ENCODE measurements at places on chromosomes 13 and 19.

GRCh38 chr13:56687131-56687530 is 453.6 kb upstream of the PRR20A start:
- no peak for DNase-seq

DNA sequence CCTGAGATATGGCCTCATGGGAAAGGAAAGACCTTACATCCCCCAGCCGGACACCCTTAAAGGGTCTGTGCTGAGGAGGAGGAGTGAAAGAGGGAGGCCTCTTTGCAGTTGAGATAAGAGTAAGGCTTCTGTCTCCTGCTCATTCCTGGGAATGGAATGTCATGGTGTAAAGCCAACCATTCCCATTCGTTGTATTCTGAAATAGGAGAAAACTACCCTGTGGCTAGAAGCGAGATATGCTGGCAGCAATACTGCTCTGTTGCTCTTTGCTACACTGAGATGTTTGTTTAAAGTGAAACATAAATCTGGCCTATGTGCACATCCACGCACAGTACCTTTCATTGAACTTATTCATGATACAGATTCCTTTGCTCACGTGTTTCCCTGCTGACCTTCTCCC is 783 bp upstream of the ZNF587B start:
- no peak for DNase-seq

DNA sequence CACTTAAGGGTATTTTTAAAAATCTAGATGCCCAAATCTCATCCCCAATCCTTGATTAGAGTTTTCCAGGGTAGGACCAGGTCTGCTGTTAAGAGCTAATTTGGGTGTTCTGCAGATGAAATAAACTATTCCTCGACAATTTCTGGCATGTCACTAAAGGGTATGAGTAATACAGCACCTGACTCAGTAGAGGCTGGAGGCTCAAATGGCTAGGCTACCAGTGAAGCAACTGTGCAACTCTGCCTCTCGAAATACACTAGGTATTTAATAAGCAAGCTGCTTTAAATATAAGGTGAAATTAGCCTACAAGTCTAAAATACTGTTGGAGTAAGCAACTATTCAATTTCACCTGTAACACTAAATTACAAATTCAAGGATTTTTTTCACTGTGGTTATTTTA is 1.5 kb downstream of the RNF6 start:
- no peak for DNase-seq

- DNase-seq = no peak
Measured at GRCh38 chr19:36377541-36378178, 1.3 kb downstream of the ZFP14 start.

- DNase-seq = peak; percentile 19
Measured at GRCh38 chr19:4557971-4558941, 1.2 kb downstream of the SEMA6B start.

DNA sequence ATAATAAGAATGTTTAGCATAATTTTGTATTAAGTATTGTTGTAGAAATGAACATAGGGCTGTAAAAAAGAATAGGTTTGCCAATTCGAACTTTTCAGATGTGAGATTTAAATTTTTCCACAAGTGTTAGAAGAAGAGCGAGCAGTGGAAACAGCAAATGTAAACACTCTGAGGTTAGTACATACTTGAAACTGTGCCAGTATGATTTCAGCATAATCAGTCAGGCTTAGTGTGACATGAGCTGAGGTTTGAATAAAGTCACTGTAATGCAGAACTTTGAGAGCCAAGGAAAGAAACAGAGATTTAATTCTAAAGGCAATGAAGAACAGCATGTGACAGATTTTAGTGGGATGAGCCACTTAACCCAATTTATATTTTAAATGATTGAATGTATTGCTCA is 2166.4 kb downstream of the PCDH9 start:
- no peak for DNase-seq
